ENCODE measurements at places on chromosomes 11 and 22.

DNA sequence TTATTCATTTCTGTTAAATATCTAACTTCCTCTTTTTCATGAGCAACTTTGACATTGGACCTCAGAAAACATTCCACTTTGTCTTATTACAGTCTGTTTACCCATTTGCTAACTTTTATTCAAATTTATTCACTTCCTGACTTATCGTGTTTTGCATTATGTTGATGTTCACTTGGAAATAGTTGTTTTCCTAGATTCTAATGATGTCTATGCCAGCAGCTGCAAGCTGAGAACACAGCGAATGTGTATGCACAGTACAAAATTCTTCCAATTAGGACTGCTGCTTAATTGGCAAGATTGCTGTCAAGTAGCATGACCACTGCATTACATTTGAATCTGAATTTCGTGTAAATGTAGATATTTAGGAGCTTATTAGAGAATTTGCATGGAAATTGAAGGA, 61.5 kb upstream of the GRIA4 start:
- no peak for ATAC-seq

GRCh38 chr22:43862074-43862881, at the start of gene SULT4A1:
SULT4A1 (minus strand) TSS chr22:43862513; CDS start chr22:43862382, 131 bp downstream.
- no peak for ATAC-seq

DNA sequence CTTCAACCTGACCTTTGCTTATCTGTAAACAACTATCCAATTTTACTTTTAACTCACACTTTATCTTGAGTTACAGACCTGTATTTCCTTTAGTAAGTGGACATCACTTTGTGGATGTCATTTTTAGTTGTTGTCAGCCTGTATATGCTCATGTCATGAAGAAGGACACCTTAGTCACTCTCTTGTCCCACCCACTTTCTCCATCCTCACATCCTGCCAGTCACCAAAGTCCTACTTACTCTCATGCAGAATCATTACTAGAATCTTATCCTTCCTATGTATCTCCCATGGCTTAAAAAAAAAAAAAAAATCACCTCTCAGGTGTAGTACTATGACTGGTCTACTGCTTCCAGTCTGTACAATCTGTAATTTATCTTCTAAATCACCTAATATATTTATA, 43.3 kb downstream of the SESN3 start:
- peak; percentile 61 for ATAC-seq

DNA sequence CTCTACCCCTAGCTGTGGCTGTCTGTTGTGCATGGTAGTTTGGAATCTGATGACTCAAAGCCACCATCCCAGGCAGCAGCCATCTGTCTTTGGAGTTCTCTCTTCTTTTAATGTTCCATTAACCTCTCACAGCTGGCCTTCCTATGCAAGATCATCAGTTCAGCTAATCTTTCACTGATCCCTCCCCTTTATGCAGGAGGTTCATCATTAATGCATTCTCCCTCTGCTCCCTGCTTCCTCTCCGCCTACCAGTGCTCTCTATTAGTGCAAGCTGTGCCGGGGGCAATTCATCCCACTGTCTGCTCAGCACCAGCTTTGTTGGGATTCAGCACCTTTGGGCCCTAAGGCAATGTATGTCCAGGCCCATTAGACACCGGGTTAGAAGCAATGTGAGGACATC, 413.0 kb upstream of the LRRC4C start:
- no peak for ATAC-seq

- no peak for ATAC-seq
These were observed 48.5 kb downstream of the GGTLC2 start for GRCh38 chr22:22692707-22693530.

DNA sequence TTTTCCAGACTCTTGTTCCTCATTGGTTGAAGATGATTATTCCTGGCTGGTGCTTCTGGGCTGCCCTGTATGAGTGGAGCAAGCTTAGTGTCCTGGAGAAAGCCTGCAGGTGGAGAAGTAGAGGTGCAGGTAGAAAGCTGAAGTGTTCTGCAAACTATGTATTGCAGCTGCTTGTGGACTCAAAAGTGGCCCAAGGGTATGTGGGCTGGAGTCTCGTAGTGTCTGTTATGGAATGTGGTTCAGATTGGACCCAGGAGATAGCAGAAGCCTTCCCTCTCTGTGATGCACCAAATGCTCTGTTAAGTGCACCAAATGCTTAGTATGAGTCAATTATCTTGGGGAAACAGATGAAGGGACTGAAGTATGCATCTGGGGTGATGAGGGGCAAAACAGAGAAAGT, 122.8 kb upstream of the CCDC90B start:
- no peak for ATAC-seq

All from activated CD4-positive, CD25-positive, alpha-beta regulatory T cell treated with anti-CD3 and anti-CD28 coated beads, Interleukin-2, amount 50 U/mL, for 24 hours (primary cell).